ENCODE measurements at places on chromosomes 4 and X.
A peak's percentile ranks its signal among the peaks of the same experiment; 100 is the strongest.

DNA sequence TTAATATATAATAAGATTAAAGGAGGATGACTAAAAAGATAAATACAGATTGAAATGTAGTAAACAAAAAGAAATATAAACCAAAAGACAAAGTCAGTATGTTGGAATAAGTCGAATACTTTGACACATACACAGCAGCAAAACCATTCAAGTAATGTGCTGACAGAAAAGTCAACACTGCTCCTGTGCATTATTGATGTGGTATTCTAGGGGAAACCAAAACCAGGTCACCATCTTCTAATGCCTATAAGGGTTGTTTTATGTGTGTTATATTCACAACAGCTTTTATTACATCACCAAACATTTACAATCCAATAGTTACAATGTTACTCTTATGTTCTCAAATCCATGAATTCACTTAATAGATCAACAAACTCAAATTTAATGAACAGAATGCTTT is 111.8 kb upstream of the DKK2 start:
- DNase-seq = no peak

- no peak for DNase-seq
Observed at GRCh38 chr4:7402526-7402925, 32.2 kb downstream of the PSAPL1 start.

DNA sequence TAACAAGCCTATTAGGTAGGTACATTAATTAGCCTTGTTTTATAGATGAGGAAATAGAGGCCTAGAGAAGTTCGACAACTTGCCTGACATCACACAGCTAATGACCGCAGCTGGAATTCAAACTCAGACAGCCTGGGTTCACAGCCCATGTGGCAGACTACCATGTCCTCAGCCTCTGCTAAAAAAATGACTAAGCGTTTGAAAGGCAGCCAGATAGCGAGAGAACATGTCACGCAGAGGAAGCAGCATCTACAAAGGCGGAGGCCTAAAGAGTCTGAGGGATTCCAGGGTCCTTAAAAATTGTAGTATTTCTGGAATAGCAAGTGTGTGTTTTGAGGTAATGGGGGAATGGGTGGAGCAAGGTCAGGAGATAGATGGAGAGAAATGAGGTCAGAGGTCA is 33.2 kb upstream of the BMP15 start:
- DNase-seq = peak; percentile 55

GRCh38 chr4:139628184-139629012 is 37.2 kb upstream of the MGST2 start:
- no peak for DNase-seq

- DNase-seq = peak; percentile 76
Observed at GRCh38 chr4:111961809-111962208, 183.4 kb upstream of the FAM241A start.

GRCh38 chr4:143586080-143586479 is 72.6 kb downstream of the SMARCA5 start:
- DNase-seq = peak; percentile 17

DNA sequence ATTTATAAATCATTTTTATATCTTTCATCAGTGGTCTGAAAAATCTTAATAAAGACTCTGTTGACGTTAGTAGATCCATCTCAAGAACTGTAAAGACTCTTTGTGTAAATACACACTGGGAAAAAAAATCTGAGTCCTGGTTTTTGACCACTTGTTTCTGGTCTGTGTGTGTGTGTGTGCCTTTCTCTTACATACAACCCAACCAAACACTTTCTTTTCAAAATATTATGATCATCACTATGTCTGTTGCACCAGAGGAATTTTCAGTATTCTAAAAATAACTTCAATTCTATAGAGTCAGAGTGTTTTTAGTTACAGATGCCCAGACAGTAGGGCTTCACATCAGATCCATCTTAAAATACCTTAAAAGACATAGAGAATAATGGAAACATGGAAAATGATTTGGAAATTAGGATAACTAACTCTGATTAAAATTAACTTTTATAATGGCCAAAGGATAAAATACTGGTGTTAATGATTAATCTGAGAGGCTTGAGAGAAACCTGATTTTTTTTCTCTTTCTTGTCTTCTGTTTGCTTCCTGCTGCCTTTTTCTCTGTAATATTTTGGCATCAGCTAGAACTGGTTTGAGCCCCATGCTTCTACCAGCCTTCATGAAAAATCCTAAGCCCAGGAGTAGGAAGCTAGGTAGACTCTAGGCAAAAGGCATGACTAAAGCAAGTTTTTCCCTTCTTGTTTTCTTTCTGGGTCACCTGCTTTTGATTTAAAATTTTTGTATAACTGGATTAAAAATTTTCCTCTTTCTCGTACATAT is 99.7 kb downstream of the ATXN3L start:
- peak; percentile 40 for DNase-seq

- no peak for DNase-seq
Observed at GRCh38 chr4:71254451-71255012, 84.3 kb upstream of the SLC4A4 start.

- no peak for DNase-seq
Observed at GRCh38 chr4:140368686-140369085, 4.8 kb upstream of the SCOC start.

DNA sequence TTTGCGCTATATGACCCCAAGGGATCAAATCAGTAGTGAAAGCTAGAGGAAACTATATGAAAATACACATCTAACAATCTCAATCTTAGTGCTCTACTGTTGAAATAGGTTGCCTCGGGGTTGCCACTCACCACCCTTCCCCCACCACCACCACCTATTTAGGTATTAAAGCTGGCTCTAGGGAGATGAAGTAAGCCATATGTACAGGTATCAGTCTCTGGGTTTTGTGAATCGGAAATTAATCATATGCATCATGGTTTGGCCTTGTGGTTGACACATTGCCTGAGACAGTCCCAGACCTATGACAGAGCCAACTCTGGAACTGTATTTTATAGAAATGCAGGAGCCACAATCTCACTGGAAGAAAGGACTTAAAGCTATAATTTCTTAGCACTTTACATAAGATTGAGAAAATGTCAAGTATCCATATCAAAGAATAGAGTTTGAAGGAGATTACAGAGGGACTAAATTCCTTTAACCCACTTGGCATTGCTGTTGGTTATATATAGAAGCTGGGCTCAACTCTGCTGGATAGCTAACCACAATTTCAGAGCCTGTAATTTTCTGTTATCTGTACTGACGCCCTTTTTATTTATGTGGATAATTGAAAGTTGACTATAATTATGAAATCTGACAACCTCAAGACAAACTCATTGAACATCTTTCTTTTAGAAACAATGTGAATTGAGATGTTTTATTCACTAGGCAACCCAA is 26.7 kb upstream of the BMP2K start:
- DNase-seq = no peak

DNA sequence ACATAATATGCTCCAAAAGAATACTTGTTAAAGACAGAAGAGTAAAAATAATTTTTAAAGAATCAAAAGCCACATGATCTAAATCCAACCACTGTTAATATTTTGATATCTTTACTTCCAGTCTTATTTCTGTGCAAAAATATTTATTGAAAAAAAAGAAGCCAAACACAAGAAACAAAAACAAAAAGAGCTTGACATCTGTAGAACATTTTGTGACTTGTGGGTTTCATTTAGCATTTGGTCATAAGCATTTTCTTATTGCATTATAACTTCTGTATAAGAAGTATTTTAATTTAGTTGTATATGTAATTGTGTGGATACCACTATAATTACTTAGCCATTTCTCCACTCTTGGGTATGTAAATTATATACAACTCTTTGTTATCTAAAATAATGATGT is 63.1 kb downstream of the DIPK2B start:
- DNase-seq = no peak

GRCh38 chr4:130210864-130211263 is 1114.9 kb downstream of the C4orf33 start:
- DNase-seq = peak; percentile 82

GRCh38 chrX:11655282-11656015 is 10.3 kb downstream of the ARHGAP6 start:
- no peak for DNase-seq

- no peak for DNase-seq
Observed at GRCh38 chrX:46211079-46211478, 334.1 kb downstream of the ZNF674 start.

DNA sequence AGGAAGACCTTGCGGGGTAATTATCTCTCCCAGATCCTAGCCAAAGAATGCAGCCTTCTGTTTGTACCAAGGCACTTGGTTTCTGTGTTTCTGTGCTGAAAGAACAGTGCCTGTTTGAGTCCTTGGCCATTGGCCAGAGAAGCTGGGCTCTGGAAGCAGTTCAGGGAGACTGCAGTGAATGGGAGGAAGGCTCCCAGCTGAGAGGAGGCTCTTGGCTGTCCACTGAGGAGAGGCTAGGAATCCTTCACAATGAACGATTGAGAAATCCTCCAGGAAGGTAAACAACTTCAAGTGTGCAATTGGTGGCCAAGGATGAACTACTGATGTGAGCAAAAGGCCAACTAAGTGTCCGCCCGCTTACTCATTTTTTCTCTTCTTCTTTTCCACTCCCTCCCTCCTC is 61.3 kb downstream of the HS3ST1 start:
- DNase-seq = peak; percentile 17

- no peak for DNase-seq
Observed at GRCh38 chr4:106264331-106264728, 51.7 kb downstream of the TBCK start.

GRCh38 chr4:3043282-3044020 is 30.9 kb downstream of the HTT-AS start:
- no peak for DNase-seq

GRCh38 chrX:42027367-42028000 is 104.1 kb upstream of the CASK start:
- DNase-seq = no peak

GRCh38 chr4:112214390-112215264 is 17.0 kb upstream of the AP1AR start:
- DNase-seq = peak; percentile 33

GRCh38 chr4:183503497-183504063 is 1.3 kb upstream of the ING2 start:
- no peak for DNase-seq

GRCh38 chrX:24574743-24575142 is 72.4 kb downstream of the PCYT1B start:
- DNase-seq = no peak

DNA sequence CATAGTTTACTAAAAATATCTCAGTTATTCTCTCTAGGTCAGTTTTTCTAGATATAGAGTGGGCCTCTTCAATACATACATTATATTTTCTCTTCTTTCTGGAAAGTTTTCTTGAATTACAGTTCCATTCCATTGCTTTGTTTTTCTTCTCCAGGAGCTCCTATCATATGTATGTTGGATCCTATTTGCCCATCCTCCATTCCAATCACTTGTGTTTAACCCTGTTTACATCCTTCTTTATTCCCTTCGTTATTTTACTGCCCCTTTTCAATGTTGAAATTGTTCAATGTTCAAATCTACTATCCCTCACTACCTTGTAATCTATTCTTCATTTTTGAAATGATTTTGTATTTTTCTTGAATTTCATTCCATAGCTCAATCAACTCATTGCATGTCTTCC is 97.4 kb downstream of the IRF2 start:
- DNase-seq = no peak

DNA sequence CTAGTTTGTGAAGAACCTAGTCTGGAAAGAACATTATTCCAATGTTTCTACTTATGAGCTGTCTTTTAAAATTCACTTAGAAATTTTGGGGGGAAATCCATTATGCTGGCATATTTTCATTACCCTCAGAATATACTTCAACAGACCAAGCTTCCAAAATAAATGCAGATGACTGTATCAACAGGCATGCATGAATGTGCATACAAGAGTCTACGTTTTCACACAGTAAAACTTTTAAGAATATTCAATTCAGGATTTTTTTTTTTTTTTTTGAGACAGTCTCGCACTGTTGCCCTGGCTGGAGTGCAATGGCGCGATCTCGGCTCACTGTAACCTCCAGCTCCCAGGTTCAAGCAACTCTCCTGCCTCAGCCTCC is 49.7 kb downstream of the ABCG2 start:
- DNase-seq = peak; percentile 22

DNA sequence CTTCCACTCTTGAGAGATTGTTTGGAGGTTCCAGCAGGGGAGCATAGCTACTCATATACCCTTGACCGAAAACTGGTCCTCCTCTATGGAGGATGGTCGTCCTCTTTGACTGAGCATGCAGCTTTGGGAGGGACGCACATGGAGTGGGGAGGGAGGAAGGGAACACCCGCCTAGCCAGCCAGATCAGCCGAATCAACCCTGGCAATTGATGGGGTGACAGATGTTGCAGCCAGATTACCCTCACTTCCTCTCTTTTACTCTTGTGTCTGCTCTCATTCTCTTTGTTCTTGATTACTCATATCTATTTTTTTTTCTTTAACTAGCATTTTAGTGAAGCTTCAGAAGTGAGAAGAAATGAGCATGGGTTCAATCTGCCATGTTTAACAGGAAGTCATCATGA is 19.6 kb downstream of the MGST2 start:
- DNase-seq = no peak

GRCh38 chrX:136711147-136711546 is 63.2 kb downstream of the CD40LG start:
- peak; percentile 23 for DNase-seq

DNA sequence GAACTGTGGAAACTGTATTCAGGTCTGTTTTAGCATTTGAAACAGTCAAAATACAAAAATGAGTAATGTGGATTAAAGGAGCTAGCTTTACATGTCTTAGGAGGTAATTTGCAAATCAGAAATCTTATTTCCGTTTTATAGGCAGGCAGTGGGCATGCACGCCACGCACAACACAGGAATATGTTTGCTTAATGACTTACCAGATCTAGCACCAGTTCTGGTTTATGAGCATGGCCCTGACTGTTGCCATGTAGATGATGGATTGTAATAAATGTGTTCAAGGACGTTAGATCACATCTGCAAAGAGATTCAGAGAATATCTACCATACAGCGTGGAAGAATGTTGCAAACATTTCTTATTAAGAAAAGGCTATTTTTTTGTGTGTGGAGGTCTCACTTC is 344.5 kb upstream of the NR3C2 start:
- no peak for DNase-seq

Measured in fibroblast of skin of abdomen (primary cell).